Endodermal cell (in vitro differentiated cells): ENCODE measurements at places on chromosomes 7 and 10.

- DNase-seq, result no peak
Measured at GRCh38 chr7:30898411-30898810, 13.2 kb upstream of the AQP1 start.

GRCh38 chr10:132383751-132384196 lies 13.2 kb upstream of the PWWP2B start:
- DNase-seq, result no peak

DNA sequence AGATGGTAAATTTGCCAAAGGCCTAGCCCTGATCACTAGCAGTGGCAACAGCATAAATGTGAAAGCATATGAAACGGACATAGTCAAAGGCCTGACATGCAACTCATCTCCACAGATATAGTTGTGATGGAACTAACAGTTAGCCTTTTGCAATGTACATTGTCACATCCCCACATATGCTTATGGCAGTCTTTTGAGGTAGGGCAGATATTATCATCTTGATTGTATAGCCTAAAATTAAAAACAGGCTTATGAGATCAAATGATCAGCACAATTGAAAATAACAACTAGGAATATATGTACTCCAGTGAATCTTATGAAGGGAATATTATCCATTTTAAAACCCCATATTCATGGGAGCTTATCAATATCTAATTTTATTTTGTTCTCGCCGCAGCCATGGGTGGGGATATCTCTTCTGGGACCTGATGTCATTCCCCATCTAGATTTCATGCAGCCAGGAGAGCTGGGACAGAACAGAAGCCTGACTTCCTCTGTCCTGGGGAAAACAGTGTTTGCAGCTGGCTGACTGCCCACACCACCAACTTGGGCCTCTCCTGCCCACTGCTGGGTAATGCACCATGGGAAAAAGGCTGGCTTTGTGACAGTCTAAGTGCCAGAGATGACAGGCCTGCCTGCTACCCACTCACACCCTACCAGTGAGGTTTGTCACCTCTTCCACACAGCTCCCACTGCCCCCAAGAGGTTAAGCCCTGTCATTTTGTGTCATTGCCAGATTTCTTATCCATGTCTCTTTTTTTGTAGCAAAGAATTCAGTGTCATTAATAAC lies 180.2 kb upstream of the FZD1 start:
- DNase-seq, result no peak

DNA sequence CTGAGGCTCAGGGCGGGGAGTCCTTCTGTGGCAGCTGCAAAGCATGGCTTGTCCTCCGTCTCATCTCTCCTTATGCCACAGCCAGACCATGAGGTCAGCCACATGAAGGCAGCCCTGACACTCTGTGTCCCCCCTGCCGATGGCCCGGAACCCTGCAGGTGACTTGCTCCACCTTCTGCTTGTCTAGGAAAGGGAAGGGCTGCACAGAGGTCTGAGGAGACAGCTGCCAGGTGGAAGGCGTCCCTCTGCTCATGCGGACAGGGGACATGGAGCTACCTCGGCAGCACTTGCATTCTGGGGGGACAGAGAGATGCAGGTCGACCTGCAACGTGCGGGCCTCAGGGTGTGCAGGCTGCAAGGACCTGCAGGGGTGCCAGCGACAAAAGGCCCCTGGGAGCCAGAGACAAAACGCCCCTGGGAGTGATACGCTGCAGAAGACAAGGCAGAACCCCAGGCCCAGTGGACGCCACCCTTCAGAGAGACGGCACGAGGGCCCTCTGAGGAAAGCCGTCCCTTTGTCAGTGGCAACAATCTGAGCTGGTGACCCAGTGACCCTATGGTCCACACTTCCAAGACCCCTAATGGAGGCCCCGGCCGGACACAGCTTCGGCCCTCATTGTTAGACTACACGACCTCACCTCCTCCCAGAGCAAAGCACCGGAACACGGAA lies 205.2 kb upstream of the PPP2R2D start:
- peak; percentile 38 for DNase-seq

DNA sequence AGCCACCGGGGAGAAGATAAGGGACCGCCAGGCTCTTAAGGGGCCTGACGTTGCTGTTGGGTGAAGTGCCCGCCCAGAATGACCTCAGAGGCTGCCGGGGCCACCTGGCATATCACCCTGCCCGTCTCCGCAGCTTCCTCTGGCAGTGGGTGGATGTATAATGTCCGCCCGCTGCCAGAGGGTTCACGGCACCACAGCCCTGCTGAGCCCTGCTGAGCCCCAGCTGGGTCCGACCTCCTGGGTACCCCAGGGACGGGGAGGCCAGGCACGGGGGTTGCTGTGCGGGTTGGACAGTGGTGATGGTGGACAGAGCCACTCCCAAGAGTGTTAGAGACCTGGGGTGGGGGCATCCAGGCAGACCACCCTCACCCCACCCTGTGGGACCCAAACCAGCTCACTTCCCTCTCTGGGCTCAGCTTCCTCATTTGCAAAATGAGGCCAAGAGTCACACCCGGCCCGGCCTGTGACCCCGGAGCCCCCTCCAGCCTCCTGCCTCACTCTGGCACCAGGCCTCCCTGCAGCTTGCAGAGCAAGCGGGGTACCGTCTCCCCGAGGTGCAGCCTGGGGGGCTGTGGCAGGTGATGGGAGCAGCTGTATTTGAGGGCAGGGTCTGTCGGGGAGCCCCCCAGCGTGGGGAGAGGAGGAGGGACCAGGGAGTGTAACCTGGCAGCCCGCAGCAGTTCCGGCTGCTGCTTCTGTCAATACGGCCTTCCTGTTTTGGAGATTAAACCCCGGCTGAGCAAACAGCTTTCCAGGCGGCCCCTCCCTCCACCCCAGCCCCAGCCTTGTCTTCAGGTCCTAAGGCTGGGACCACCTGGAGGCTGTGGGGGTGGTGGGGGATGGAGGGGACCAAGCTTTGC lies 8.4 kb upstream of the LFNG start:
- DNase-seq, result peak; percentile 71

DNA sequence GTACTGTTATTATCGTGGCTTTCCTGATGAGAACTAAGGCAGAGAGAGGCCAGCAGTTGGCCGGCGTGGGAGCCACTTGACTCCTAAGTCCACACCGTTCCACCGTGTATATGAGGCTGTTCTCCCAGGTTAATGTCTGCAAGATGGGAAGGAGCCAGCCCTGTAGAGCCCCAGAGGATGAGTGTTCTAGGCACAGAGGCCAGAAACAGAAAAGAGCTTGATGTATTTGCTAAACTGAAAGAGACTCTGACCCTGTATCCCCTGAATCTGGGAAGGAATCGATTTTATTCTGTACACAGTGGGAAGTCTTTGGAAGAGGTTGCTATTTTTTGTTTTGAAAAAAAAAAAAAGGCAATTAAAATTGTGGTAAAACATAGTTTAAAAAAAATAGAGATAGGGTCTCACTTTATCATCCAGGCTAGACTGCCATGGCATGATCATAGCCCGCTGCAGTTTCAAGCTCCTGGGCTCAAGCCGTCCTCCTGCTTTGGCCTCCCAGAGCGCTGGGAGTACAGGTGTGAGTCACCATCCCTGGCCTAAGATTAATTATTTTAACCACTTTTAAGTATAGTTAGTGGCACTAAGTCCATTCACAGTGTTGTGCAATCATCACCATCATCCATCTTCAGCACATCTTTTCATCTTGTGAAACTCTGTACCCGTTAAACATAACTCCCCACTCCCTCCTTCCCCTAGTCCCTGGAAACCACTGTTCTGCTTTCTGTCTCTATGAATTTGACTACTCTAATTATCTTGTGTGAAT lies 348.8 kb downstream of the SDK1 start:
- DNase-seq, result no peak

- DNase-seq, result no peak
Measured at GRCh38 chr10:119535305-119535704, 7.2 kb downstream of the RGS10 start.

DNA sequence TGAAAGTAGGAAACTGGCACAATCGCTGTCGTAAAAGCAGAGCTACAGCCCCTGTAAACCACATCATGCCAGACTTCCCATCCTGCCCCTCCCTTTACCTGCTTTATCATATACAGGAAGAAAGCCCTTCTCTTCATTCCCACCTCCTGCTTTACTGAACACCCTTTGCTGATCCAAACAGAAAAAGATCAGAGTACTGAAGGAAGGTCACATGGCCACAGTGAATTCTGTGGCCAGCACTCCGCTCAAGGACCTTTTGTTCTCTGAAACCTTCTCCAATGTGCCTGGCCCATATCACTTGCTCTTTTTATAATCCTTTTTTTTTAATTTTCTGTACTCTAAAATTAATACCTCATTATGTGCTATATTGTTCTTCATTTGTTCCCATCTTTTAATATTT lies 108.8 kb upstream of the LRGUK start:
- DNase-seq, result no peak

GRCh38 chr7:50771120-50772002 lies 11.3 kb downstream of the GRB10 start:
- no peak for DNase-seq

GRCh38 chr10:63718006-63718405 lies 196.8 kb downstream of the REEP3 start:
- DNase-seq, result no peak

DNA sequence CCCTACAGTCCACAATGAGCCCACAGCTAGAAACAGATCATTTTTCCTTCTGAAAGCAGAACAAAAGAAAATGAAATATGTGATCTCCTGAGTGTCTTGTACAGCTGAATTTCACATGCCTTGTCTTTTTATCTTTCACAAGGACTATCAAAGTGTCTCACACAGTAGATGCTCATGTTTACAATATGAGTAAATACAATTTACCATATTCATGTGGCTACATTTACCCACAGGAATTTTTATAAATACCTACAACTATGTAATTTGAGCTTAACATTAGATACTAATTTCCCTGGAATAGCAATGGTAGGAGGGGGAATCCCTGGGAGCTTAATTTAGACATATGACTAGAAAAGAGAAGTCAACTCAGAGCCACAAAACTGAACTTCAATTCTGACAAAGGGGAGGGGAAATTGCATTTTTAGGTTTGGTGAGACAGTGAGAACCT lies 186.2 kb downstream of the MACC1 start:
- DNase-seq, result no peak

- DNase-seq, result no peak
Measured at GRCh38 chr7:66297579-66297978, 92.4 kb downstream of the TPST1 start.

GRCh38 chr7:79741684-79742083 lies 288.2 kb upstream of the MAGI2 start:
- no peak for DNase-seq

DNA sequence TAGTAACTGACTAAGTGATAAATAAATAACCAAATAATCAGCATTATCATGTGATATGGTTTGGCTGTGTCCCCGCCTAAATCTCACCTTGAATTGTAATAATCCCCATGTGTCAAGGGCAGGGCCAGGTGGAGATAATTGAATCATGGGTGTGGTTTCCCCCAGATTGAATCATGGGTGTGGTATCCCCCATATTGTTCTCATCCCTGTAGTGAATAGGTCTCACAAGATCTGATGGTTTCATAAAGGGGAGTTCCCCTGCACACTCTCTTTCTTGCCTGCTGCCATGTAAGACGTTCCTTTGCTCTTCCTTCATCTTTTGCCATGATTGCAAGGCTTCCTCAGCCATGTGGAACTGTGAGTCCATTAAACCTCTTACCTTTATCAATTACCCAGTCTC lies 72.1 kb upstream of the NRP1 start:
- DNase-seq, result no peak

DNA sequence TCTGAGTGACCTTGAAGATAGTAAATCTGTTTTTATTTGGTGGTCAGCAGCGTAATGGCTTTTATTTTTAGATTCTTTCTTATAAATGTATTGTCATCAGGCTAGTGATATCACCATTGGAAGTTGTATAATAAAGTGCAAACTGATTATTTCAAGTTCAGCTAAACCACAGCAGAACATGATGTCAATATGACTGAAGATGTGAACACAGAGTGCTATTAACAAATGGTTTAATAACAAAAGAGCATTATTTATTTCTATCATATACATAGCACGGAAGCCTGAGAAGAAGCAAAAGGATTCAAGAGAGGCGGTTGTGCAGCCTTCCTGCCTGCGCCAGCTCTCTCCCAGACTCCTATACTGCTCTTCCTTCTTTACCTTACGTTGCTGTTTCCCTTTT lies 142.7 kb downstream of the SDK1 start:
- no peak for DNase-seq

GRCh38 chr7:3073763-3074458 lies 30.2 kb upstream of the CARD11 start:
- no peak for DNase-seq

- no peak for DNase-seq
Measured at GRCh38 chr10:76244061-76244686, 812.8 kb downstream of the LRMDA start.

DNA sequence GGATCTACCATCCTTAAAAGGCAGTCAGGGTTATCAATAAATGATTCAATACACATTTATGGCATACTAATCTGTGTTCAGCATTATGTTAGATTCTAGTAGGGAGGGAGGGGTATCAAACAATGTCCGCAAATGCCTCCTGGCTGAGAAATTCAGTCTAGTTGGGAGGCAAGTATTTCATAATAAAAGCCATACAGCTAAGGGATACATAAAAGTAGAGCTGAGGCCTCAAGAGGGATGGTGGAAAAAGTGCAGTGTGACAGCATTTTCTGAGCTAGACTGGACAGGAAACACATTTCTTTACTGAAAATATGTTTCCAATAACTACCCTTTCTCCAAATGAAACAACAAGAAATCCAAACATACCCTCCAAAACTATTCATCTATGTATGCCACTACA lies 152.8 kb upstream of the LRRN3 start:
- no peak for DNase-seq

- no peak for DNase-seq
Measured at GRCh38 chr7:65475734-65476319, 102.2 kb downstream of the ZNF92 start.

- no peak for DNase-seq
Measured at GRCh38 chr10:48590945-48591344, 13.9 kb downstream of the ARHGAP22 start.

GRCh38 chr7:41219276-41219675 lies 483.6 kb downstream of the INHBA start:
- DNase-seq, result no peak

GRCh38 chr10:95501203-95502094 lies 59.7 kb downstream of the SORBS1 start:
- peak; percentile 48 for DNase-seq

- no peak for DNase-seq
Measured at GRCh38 chr7:73778801-73779389, 8.8 kb upstream of the CLDN3 start.

- peak; percentile 7 for DNase-seq
Measured at GRCh38 chr10:79031723-79032122, 37.0 kb upstream of the ZMIZ1 start.

- no peak for DNase-seq
Measured at GRCh38 chr7:25835197-25835596, 316.8 kb upstream of the NFE2L3 start.

GRCh38 chr10:26681076-26681475 lies 16.4 kb upstream of the PDSS1 start:
- no peak for DNase-seq
